HT-29 (cell line): ENCODE measurements at places on chromosomes 11 and 22. TPM values are rescaled to one million over a fixed set of nuclear protein-coding genes. Genes with fewer than 3 reads are reported as not detected.

GSTT2B gene
- 0.70 and 0.89 TPM in 2 replicates for total RNA-seq

KCNK7 gene
- total RNA-seq = 1.2 and 2.5 TPM in 2 replicates

TMEM109 gene
- total RNA-seq = 96.5 and 102 TPM in 2 replicates

OR10A2 gene
- not detected in 2 replicates for total RNA-seq

SOX10 gene
- total RNA-seq = not detected in 2 replicates

TSG101 gene
- total RNA-seq = 73.0 and 80.0 TPM in 2 replicates

MFRP gene
- total RNA-seq = not detected in 2 replicates

YPEL1 gene
- total RNA-seq = 0.26 and 4.2 TPM in 2 replicates

OR56A1 gene
- not detected in 2 replicates for total RNA-seq

RRP8 gene
- total RNA-seq = 21.4 TPM in 2 replicates
